ENCODE measurements at places on chromosomes 7 and 10. TPM values are rescaled to one million over a fixed set of nuclear protein-coding genes. Genes with fewer than 3 reads are reported as not detected.

DNA sequence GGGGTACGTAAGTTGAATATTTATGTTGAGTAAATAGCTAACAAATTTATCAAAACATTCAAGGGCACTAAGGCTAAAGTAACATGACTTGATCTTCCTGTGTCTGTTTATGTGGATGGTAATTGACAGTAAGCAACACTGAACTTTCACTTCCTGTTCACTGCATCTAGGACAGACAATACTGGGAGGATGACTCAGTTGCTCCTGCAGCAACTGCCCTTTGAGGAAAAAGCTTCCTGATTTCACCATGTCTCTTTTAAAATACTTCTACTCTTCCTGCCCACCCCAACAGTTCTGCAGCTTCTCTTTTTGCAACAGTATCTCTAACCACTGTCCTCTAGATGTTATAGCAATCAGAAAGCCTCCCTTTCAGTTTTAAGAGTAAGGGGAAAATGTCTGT, 76.6 kb upstream of the HGF start:
- no peak for DNase-seq

DNA sequence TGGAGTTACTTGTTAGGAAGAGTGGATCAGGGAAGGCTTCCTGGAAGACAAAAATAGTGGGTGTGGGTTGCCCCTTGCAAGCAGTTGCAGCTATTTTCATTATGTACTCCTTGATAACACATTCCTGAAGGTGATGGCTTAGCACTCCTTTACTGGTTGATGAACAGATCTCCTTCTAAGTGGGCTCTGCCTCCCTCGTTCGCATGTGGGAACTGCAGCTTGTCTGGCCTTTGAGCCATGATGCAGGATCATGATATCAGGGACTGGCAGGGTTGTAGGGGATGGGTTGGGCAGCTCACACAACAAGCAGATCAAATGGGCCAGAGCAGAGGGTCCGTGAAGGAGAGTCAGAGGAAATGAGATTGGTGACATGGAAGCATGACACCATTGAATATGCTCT, 28.8 kb upstream of the LRRC4 start:
- no peak for DNase-seq

DNA sequence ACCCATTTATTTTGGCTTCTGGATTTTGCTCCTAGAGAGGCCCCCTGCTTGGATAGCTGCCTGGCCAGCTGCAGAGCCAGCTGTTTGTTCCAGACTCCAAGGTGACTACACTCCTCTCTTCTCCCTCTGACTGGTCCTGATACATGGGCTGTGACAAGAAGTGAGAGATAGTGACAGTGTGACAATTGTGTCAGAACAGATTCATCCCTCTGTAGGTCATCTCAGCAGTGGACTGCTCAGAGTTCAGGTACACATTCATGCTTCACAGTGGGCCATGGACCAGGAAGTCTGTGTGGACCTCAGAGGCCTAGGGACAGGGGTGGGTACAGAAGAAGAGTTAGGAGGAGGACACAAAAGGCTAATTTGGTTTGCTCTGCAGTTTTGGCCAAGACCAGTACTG, 188.2 kb upstream of the MKLN1 start:
- no peak for DNase-seq

GRCh38 chr10:35789996-35790395, 147.9 kb upstream of the FZD8 start:
- no peak for DNase-seq

DNA sequence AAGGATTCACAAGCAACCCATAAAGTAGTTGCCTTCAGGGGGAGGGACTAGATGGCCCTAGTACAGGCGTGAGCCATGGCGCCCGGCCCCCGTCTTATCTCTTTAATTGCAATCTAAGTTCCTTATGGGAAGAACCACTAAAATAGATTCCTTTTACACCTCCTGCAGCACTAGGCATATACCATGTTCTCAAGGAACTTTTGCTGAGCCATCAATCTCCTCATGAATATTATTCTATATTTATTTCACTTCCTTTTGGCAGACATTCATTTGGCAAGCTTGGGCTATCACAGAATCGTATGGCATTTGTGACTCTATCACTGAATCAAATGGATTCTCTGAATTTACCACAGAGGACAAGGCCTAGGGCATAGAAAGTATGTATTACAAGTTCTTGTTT, 14.8 kb upstream of the DNAJC12 start:
- DNase-seq, result no peak

GRCh38 chr7:158829021-158829341, 328 bp downstream of the ESYT2 start:
- no peak for DNase-seq

- no peak for DNase-seq
These were observed 19.1 kb upstream of the PRF1 start for GRCh38 chr10:70621503-70622078.

GRID1 gene
- not detected for total RNA-seq

IL2RA gene
- 1,254 TPM for total RNA-seq

DGKB gene
- total RNA-seq, result not detected

PRLHR gene
- not detected for total RNA-seq

NXPH1 gene
- total RNA-seq, result not detected
